ENCODE measurements at places on chromosomes 4 and X.

DNA sequence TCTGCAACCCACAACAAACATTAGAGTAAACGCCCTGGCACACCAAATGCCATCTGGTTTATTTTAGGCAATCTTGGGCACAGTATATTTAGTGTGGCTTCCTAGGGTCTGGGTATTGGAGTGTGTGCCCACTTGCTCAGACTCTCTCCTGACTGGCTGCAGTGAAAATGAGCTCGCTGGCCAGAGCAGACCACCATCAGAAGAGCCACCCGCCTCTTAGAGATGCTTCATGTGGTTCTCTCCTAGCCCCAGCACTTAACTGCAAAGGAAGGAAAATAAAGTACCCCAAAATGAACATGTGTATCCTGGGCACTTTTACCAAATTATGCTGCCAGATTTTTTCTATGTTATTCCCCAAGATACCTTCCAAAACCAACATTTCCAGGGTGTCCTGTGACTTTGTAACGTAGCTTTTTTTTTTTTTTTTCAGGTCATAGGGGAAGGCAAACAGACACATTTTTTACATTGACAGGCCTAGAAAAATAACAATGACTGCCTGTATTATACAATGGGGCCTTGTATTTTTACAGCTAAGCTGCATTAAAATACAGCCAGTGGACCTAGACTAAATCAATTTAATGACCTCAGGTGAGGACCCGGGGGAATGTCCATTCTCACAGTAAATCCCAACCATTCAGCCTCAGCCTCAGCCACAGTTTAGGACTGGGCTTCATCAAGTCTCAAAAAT lies 193.7 kb downstream of the RASL11B start:
- DNase-seq = no peak

- no peak for DNase-seq
These were observed 18.8 kb downstream of the TLR6 start for GRCh38 chr4:38837849-38838248.

DNA sequence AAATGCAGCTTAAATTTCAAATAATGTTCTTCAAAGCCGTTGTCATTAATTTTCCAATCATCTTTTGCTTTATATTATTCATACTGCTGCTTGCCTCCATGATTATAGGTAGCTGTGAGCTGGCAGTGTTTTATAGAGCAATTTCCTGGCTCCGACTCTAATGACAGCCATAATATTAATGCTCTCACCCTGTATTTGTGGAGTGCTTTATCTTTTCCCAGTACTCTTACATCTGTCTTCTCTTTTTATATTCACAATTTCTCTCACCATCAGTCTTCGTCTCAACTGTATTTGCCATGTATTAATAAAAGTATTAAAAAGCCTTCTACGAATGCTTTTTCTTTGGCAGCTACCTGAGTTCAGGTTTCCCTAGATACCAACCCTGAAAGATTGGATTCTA lies 21.0 kb downstream of the ATXN3L start:
- DNase-seq = no peak

GRCh38 chr4:96136056-96136455 lies 296.2 kb downstream of the PDHA2 start:
- no peak for DNase-seq

DNA sequence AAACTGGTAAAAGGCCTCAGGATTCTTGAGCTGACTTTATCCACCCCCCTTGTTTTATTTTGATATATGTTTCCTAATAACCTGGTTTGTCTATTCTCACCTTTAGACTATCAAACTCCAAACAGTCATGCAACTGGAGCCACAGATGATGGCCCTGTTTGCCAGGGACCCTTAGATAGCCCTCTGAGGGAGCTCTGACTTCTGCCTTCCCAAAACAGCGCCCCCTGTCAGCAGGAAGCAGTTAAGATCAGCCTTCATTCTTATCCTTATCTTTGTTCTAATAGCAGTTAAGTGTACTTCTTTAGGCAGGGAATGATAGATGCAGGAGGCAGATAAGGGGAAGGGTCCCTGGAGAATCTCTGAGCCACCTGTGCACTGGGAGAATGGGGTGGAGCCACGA lies 27.5 kb upstream of the CXCL13 start:
- no peak for DNase-seq

DNA sequence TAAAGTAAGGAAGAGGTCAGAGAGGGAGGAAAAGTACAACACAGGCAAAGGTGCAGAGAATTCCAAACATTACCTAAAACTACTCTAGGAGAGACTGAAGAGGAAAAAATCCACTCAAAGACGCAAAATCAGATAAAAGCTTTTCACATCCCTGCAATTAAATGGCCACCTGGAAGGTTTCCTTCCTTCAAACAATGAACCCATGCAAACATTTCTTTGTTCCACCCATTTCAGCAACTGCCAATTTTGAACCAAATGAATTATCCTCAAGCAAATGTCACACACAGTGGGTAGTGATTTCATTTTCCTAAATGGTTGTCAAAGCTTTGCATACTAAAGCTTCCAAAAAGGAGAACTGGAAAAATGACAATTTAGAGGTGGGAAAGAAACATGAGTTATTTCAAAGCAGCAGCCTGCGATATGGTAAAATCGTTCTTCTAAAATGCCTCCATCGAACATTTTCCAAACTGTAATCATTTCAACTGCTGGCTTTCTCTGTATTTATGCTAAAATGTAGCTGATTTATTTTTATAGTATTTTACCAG lies 45.0 kb downstream of the APBB2 start:
- no peak for DNase-seq

- no peak for DNase-seq
These were observed 146.4 kb upstream of the EDNRA start for GRCh38 chr4:147334478-147334877.

GRCh38 chrX:40544343-40545266 lies 36.2 kb upstream of the ATP6AP2 start:
- DNase-seq = no peak

DNA sequence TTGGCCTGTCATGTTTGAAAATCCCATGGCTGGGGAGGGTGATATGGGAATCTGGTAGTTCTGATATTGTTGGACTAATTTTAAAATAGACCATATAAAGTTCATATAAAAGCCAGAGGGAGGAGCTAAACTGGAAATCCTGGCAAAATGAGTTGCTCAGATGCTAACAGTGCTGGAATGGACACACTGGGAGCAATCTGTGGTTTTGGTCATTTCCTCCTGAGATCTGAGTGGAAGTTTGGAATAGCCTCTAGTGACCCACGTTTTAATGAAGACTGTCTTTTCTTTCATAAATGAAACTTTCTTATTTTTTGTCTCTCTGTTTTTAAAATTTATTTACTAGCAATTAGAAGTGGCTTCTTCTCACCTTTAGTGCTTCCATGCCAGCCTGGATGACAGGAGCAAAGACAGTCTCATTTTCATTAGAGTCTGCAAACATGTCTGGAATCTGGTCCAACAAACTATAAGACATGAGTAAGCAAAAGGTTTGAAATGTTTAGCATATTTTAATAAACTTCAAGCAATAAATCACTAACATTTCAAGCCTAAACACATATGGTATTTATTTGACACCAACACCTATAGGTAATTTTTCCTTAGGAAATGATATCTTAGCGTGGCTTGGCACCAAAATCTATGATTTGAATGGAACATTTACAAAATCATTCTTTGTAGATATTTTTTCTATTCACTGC lies 66.6 kb downstream of the METTL14 start:
- no peak for DNase-seq

GRCh38 chr4:130419211-130419975 lies 1323.4 kb downstream of the C4orf33 start:
- DNase-seq = no peak

DNA sequence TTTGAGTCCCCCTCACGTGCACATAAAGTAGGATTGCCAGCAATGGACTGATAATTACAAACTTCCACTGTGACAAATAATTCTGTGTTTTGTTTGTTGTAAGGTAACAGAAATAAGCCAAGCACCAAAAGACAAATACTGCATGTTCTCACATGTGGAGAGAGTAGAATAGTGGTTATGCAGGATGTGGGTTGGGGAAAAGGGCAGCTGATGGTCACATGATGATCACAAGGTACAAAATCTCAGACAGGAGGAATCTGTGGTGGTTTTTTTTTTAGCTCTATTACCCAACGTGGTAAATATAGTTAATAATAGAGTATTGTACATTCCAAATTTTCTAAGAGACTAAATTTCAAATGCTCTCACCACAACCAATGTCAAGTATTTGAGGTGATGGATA lies 182.3 kb downstream of the BANK1 start:
- DNase-seq = no peak

GRCh38 chrX:40120838-40121580 lies 23.3 kb upstream of the BCOR start:
- no peak for DNase-seq

GRCh38 chrX:47446431-47446830 lies 36.6 kb downstream of the ZNF41 start:
- DNase-seq = no peak

GRCh38 chr4:86452422-86452891 lies 92.6 kb upstream of the MAPK10 start:
- DNase-seq = no peak

GRCh38 chr4:147734496-147734895 lies 2.6 kb downstream of the ARHGAP10 start:
- DNase-seq = no peak

- peak; percentile 34 for DNase-seq
These were observed 138.6 kb downstream of the AFF1 start for GRCh38 chr4:87073199-87074120.

- no peak for DNase-seq
These were observed 32.4 kb upstream of the ZCCHC4 start for GRCh38 chr4:25280210-25280609.

GRCh38 chrX:10628906-10629305 lies 8.5 kb upstream of the MID1 start:
- no peak for DNase-seq

GRCh38 chr4:108036213-108036612 lies 46.5 kb downstream of the HADH start:
- DNase-seq = peak; percentile 63

DNA sequence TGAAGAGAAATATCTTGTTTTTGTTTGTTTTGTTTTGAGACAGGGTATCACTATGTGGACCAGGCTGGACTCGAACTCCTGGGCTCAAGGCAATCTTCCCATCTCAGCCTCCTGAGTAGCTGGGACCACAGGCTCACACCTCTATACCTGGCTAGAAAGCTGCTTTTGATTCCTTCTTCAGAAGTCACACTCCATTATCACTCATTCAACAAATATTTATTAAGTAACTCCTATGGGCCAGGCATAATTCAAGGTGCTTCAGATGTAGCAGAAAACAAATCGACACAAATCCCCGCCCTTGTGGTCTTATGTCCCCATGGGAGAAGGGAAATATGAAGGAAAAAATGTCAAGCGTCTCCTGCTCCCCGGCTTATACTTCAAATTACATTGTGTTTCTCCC lies 72.6 kb upstream of the DHX15 start:
- DNase-seq = no peak

DNA sequence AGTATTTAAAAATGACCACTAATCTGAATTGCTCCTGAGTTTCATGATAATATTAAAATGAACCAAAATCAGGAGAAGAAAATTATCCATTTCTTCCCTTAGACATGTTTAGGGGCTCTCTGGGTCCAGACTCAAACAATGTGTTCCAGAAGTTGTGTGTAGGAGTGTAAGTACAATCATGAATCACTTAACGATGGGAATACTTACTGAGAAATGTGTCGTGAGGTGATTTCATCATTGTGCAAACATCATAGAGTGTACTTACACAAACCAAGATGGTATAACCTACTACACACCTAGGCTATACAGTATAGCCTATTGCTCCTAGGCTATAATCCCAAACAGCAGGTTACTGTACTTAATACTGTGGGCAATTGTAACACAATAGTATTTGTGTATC lies 74.8 kb downstream of the STPG2 start:
- DNase-seq = no peak

DNA sequence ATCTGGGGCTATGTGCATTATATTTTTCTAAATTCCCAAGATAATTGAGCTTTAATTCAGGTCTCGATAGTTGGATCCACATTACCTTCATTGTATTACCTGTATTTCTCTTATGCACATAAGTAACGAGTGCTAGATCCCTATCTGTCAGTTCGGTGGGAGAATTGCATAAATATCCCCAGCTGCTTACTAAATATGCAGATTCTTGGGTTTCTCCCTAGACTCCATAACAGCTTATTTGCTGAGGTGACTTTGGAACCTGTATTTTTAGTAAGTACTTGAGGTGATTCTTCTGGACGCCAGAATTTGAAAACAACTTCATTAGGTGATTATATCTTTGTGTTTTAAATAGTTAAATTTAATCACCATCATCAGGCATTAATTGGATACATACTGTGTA lies 15.0 kb downstream of the UGT8 start:
- DNase-seq = no peak

DNA sequence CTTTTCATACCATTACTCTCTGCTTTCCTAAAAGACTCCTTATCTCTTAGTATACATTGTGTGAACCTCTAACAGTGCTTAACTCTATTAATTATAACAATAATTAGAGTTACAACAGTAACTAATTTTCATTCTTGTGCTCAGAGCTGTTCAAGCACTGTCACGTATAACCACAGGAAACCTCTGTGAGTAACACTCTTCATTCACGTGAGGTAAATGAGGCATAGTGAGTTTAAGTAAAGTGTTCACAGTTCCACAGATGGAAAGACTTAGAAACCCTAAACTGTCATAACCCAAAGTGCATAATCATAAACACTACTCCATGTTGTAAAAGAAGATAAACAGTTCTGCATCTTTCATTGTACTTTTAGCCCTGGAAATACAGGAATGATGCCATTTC lies 222.4 kb downstream of the CCSER1 start:
- no peak for DNase-seq

GRCh38 chrX:68403038-68403437 lies 30.3 kb downstream of the OPHN1 start:
- no peak for DNase-seq

DNA sequence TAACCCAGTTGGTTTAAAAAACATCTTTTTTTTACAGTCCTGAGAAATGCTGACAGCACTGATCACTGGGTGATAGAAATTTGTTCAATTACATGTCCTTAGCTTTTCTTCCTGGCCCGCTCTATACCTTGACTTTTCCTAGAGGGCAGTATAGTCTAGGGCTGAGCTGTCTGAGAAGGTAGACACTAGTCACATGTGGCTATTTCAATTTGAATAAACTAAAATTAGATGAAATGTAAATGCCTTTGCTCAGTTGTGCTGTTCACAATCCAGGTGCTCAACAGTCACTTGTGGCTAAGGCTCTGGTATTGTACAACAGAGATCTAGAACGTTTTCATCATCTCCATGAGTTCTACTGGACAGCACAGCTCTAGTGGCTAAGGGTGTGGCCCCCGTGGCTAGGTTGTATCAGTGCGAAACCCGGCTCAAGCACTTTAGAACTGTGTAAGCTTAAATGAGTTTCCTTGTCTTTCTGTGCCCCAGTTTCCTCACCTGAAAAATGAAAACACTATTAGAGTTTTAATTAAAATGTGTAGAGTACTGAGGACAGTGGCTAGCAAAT lies 111.6 kb upstream of the WDR17 start:
- no peak for DNase-seq

All from activated T-cell treated with anti-CD3 and anti-CD28 coated beads, Interleukin-2, amount 50 U/mL, for 4 hours (primary cell).